ENCODE measurements at places on chromosomes 5 and 9.

DNA sequence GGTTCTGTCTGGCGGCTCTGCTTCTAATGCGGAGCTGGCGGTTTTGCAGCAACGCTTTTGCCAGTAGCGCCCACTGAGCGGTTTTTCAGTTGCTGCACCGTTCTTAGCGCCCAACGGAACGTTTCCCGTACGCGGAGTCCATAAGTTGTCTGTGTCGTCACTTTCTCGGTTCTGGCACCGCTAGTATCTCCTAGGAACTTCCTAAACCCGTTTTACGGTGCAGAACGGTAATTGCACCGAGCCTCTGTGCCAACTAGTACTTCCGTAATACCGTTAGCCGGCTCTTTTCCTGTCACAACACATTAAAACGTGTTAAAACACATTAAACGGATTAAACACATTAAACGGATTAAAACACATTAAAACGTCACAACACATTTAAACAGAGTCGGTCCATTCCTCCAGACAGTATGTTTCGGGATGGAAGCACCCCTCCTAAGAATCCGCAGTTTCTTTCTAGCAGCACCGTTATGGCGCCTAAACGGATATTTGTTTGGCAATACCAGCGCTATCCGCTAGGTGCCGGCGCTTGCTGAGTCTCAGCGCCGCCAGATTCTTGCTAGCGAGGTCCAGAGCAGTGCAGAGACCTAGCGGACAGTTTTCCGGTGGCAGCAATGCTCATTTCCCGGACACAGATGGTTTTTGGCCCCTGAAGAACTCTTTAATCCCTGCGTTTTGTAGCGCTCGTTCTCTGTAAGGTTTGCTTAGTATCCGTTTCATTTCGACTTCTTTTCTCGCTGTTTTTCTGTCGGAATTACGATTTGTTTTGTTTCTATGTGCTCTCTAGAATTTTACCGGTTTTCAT lies 45.4 kb downstream of the ANXA2R start:
- DNase-seq = peak; percentile 92

DNA sequence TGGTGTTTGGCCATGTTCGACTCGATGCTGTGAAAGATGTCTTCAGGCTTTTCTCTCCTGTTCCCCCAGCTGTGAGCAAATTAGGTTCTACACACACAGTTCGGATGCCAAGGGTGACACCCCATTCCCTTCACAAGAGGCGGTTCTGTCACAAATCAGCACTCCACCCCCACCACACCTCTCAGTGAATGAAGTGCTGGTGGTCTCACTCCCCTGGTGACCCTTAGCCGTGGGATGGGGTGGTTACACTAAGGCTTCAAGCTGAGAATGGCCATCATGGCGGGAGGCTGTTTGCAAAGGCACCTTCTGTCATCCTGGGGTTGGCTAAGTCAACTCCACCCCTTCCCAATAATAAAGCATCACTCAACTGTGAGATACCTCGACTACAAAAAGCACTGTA lies 26.4 kb downstream of the AMBP start:
- DNase-seq = no peak

DNA sequence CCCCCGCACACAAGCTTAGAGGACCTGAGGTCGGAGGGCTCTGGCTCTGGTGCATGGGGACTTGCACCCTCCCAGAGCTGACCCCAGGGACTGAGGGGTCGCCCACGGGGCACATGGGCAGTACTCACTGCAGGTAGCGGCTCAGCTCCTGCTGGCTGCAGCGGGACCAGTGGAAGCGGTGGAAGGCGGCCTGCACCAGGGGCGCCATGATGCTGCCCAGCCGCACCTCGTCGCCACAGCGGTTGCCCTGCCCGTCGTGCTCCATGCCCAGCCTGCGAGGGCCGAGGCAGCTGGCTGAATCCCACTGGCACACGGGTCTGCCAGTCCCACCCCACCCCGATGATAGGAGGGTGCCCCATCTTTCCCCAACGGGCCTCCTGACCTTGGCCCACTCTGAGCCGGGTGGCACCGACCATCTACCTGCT lies 93.8 kb downstream of the ZNF354C start:
- no peak for DNase-seq

- no peak for DNase-seq
Observed at GRCh38 chr5:124908581-124909451, 162.4 kb upstream of the ZNF608 start.

- DNase-seq = peak; percentile 82
Observed at GRCh38 chr9:36136272-36136893, at the start of gene GLIPR2. Gene GLIPR2, plus strand, starts transcription at chr9:36136733. Its CDS starts 46 bp downstream, at chr9:36136779.

GRCh38 chr9:557601-558201 lies 283.8 kb upstream of the DMRT1 start:
- DNase-seq = no peak

GRCh38 chr5:125655156-125655555 lies 768.1 kb upstream of the GRAMD2B start:
- DNase-seq = no peak

DNA sequence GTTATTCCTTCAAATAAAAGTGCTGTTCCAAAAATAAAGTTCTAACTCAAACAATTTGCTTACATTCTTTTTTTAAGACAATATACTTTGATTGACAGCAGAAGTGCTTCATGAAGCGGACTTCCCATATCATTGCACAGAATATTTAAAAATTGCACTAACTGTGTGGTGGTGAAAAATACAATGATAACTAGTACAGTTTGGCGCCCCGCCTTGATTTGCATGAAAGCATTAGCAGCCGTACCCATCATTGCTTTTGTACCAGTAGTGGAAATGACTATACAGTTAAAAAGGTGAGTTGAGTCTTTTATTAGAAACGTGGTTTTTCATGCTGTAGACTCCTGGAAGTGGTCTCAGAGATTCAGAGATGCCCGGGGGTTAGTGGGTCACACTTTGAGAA lies 69.5 kb upstream of the MAP3K1 start:
- DNase-seq = no peak

GRCh38 chr9:125544484-125544883 lies 162.5 kb downstream of the MAPKAP1 start:
- DNase-seq = no peak

DNA sequence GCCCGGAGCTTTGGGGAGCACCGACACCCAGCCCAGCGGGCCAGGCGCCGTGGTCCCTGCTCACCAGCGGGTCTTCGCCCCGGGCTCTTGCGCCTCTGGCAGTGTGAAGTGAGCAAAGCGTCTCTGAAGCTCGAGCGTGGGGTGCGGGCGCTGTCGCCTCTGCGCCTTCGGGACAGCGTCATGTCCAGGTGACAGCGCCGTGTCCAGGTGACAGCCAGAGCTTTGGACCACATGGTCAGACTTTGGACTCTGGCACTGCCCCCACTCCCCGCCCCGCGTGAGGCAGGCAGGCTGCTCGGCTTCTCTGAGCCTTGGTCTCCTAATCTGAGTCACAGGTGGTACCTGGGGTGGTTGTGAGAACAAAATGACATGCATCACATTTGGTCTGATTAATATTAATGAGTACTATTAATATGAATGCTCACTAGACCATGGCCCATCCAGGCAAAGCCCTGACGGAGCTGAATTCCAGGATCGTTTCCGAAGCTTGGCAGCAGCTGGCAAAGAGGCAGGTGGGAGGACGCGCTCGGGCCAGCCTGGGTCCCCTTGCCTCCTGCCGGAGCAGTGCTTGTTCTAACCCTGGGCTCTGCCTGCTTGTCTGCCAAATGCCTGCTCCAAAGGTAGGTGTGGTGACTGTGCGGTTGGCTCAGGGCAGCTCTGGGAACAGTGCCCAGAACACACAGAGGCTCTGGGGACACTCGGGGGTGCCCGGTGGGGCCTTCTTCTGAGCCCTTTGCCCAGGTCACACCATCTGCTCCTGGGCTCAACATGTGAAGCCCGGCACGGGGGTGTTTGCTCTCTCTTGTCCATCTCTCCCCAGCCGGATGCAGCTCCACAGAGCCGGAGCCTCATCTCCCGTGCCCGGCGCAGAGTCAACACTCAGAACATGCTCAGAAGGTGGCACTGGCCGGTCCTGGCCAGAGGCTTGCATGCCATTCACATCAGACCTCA lies 157.1 kb downstream of the OLFM1 start:
- peak; percentile 12 for DNase-seq

GRCh38 chr5:85533341-85534047 lies 1084.2 kb upstream of the COX7C start:
- DNase-seq = no peak

- no peak for DNase-seq
Observed at GRCh38 chr5:138654281-138654867, 79.2 kb upstream of the HSPA9 start.

DNA sequence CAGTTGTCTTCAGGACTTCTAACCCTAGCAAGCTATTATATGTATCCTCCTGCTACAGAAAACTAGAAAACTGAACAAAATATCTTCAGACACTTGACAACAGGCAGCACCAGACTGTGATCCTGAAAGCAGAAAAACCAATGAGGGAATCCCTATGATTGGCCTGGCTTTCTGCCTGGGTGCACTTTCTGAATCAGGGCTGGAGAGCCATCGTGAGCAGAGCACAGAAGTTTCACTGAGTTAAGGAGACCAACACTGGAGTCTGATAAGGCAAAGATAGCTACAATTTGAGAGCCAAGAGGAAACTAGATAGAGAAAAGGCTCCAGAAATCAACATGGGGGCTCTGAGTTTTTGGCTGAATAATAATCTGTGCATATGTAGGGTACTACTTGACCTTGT lies 106.5 kb downstream of the FANCC start:
- DNase-seq = no peak

GRCh38 chr5:54580997-54581811 lies 63.6 kb downstream of the SNX18 start:
- DNase-seq = no peak

- no peak for DNase-seq
Observed at GRCh38 chr5:119655061-119655460, 25.7 kb downstream of the FAM170A start.

DNA sequence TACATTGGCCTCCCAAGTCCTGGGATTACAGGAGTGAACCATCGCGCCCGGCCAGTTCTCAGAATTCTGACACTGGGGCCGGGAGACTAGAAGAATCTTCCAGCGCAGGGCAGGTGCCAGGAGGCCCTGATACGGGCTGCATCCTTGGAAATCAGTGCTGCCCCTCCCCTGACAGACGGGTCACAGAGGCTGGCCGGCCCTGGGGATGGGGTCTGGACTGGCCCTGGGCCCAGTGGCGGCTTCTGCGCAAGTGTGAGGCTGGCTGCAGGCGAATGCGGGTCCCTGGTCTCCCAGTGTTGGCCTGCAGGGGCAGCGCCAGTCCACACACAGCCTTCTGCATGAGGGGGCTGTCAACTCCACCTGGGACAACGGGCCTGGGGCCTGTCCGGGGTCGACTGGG lies 831 bp upstream of the TBC1D9B start:
- DNase-seq = no peak

- DNase-seq = no peak
Observed at GRCh38 chr9:38071470-38072134, 2.6 kb upstream of the SHB start.

GRCh38 chr9:2625427-2625826 lies 3.8 kb downstream of the VLDLR start:
- DNase-seq = no peak

GRCh38 chr5:82421119-82421518 lies 143.0 kb upstream of the RPS23 start:
- DNase-seq = no peak

DNA sequence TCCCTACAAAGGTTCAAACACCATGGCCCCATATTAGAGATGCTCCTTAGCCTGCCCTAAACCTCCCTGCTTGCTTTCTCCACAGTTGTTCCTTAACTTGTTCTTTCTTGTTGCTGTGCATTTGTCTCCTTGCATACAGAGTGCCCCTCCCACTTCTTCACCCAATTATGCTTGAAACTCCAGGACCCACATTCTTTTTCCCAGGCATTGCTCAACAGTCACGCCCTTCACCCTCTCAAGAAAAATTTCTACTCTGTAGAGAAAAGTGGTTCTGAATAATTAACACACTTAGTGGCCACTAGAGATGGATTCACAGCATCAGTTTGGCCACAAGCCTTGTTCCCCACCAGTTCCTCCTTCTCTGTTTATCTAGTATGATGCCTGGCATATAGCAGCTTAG lies 57.7 kb downstream of the NREP start:
- DNase-seq = no peak

GRCh38 chr9:84893419-84894128 lies 224.0 kb downstream of the NTRK2 start:
- DNase-seq = no peak

GRCh38 chr9:26650325-26650724 lies 242.3 kb downstream of the CAAP1 start:
- DNase-seq = no peak

- DNase-seq = no peak
Observed at GRCh38 chr5:145056800-145057199, 778.3 kb downstream of the PRELID2 start.

DNA sequence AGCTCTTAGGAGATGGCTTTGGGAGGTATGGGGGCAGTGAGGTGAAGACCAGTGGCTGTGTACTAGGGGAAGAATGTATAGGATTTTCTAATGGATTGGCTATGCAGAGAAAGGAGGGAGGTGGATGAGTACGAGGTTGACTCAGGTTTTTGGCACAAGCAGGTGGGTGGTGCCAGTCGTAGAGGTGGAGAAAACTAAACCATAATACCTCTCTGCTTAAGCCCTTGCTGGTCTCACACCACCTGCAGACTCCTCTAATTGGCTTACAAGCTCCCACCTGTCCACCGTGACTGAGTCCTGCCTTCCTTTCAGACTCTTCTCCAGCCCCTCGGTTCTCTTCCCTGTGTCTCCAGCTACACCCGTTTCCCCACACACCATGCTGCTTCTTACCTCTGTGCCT lies 521.7 kb upstream of the CLINT1 start:
- DNase-seq = no peak

- DNase-seq = no peak
Observed at GRCh38 chr9:99072040-99072394, 32.9 kb upstream of the TGFBR1 start.

DNA sequence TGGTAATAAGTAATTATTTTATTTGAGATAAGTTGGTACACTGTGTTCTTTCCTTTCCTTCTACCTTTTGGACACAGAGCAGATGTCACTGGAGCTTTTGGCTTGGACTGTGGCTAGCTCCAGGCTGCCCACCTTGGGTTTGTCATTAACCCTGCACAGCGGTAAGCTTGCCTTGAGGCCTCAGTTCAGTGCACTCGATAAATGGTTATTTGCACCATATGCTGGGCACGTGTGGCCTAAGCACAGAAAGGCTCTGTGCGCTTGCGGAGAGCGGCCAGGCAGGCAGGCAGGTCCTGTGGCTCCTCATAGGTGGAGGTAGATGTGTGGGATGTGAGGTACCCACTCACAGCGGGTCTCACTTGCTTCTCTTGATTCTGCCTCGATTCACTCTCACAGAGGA lies 30.0 kb upstream of the TENT4A start:
- no peak for DNase-seq

- DNase-seq = no peak
Observed at GRCh38 chr9:106625259-106625789, 237.6 kb upstream of the ZNF462 start.

DNA sequence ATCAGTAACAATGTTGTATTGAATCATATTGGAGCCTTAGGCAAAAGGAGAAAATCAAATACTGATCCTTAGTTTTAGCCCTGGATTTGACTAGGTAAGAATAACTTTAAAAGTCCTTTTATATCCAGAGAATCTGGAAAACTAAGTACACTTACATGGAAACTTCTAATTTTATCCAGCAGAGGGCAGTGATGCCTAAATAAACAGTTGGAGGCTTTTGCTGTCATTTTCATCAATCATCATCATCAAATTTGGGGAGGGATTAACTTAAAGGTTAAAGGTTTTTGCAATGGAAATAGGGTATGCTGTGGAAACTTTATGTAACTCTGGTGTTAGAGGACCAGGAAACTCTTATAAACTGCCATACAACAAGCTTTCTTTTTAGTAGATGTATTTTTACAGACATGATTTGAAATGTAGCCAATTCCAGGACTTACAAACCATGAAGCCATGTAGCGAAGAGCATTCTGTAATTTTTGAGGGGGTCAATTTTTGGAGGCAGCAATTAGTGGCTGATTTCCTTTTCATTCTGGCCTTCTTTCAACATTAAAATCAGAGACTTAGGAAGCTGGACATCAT lies 112.7 kb downstream of the OSTF1 start:
- no peak for DNase-seq

All from right hindlimb (tissue), 1 donor.